ENCODE measurements at places on chromosomes 5 and 9. TPM values are rescaled to one million over a fixed set of nuclear protein-coding genes. Genes with fewer than 3 reads are reported as not detected.

Gene PHF24
- total RNA-seq: not detected

Gene CAVIN4
- not detected for total RNA-seq

GRCh38 chr5:138722544-138723177 is 30.6 kb upstream of the CTNNA1 start:
- no peak for DNase-seq

DNA sequence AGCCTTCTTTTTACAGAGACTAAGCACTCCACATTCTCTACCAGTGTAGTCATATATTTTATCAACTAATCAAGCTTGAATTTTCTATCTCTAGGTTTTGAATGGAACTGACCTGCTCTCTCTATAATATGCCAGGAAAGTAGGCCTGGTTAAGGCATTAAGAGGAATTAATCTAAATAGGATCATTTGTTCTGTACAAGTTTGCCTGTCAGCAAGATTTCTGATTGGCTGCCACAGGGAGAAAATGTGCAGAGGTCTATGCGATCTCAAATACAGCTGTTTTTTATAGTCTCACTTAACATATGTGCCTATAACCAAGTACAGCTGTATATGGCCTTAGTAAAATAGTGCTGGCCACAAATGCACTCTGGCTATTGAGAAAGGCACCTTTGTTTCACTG is 418.8 kb downstream of the KDM4C start:
- DNase-seq: no peak

DNA sequence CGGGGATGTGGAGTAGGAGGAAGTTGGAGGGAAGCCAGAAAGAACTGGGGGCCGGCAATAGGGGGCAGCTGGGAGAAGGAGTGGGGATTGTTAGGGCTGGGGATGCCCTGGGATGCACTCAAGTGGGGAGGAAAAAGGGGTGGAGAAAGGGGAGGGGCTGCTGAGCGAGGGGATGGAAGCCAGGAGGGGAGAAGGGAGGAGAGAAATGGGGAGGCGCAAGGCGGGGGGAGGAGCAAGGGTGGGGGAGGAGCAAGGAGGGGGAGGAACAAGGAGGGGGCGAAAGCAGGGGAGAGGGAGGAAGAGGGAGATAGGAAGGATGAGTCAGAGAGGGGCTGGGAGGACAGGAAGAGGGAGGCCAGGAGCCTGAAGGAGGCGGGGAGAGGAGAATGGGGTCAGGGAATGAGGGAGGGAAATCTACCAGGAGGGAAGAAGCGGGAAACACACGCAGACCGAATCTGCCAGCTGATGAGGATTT is 1.6 kb downstream of the IRX4 start:
- DNase-seq: no peak
